Astrocyte (in vitro differentiated cells and primary cell): ENCODE measurements at places on chromosomes 7 and 10. TPM values are rescaled to one million over a fixed set of nuclear protein-coding genes. Genes with fewer than 3 reads are reported as not detected.

- no peak overlapping the region for H3K4me3 ChIP-seq
- no peak for DNase-seq
- H3K36me3 ChIP-seq, result peaks cover 43% of the 10 kb centered on the region
- H3K27me3 ChIP-seq, result no peaks in the 10 kb centered on the region
Observed at GRCh38 chr7:99365318-99366141, 9.0 kb upstream of the ARPC1B start.

GRCh38 chr10:6615971-6616370 is 35.9 kb upstream of the PRKCQ start:
- no peak for DNase-seq
- H3K4me1 ChIP-seq, result no peaks in the 10 kb centered on the region
- no peak overlapping the region for H3K4me3 ChIP-seq
- H3K27me3 ChIP-seq, result no peaks in the 10 kb centered on the region
- no peak overlapping the region for H3K27ac ChIP-seq

- no peak overlapping the region for H3K27ac ChIP-seq
- no peaks in the 10 kb centered on the region for H3K27me3 ChIP-seq
- no peak overlapping the region for H3K4me3 ChIP-seq
- peaks cover 13% of the 10 kb centered on the region for H3K4me1 ChIP-seq
Observed at GRCh38 chr7:91353848-91354247, 89.6 kb downstream of the FZD1 start.

DNA sequence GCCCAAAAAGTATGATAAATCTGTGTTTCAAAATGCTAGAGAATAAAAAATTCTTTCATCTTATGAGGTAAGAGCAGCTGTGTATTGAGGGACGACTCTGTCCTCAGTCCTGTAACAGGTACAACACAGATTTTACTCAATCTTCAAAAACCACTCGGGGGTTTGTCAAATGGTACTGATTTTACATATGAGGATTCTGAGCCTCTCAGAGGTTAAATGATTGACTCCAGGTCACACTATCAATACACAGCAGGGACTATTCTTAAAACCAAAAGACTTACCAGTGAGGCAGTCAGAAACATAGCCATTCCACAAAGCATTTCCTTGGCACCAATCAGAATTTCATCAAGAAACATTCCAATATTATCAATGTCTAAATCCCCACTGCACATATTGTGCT is 95.5 kb downstream of the SGMS1 start:
- no peaks in the 10 kb centered on the region for H3K27me3 ChIP-seq
- H3K27ac ChIP-seq, result no peak overlapping the region
- H3K36me3 ChIP-seq, result no peaks in the 10 kb centered on the region
- DNase-seq, result no peak
- H3K4me3 ChIP-seq, result no peak overlapping the region

GRCh38 chr7:131839967-131840690 is 283.7 kb upstream of the PODXL start:
- H3K36me3 ChIP-seq, result no peaks in the 10 kb centered on the region
- H3K4me1 ChIP-seq, result no peaks in the 10 kb centered on the region
- peaks cover 15% of the 10 kb centered on the region for H3K27me3 ChIP-seq

TSPAN13 gene
- total RNA-seq, result 56.0 and 57.0 TPM in 2 replicates

GRCh38 chr7:71145906-71146901 is 14.3 kb downstream of the GALNT17 start:
- no peaks in the 10 kb centered on the region for H3K27me3 ChIP-seq
- DNase-seq, result no peak
- no peaks in the 10 kb centered on the region for H3K36me3 ChIP-seq
- H3K27ac ChIP-seq, result no peak overlapping the region
- H3K4me3 ChIP-seq, result no peak overlapping the region
